ENCODE measurements at places on chromosomes 6 and 20.

DNA sequence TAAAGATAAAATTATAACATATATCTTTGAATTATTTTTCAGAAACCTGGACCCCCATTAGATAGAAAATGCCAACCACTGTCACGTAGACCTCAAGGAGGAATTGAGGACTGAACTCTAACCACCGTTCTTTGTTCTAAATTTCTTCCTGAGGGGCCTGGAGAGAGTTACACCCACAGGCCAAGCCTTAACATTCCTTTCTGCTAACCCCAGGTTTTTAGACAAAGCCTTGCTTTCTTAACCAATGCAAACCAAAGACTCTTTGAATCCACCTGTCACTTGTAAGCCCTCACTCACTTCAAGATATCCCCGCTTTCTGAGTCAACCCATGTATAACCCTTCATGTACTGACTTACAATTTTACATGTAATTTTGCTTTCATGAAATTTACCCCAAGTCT lies 41.0 kb downstream of the SNX14 start:
- no peak for DNase-seq

DNA sequence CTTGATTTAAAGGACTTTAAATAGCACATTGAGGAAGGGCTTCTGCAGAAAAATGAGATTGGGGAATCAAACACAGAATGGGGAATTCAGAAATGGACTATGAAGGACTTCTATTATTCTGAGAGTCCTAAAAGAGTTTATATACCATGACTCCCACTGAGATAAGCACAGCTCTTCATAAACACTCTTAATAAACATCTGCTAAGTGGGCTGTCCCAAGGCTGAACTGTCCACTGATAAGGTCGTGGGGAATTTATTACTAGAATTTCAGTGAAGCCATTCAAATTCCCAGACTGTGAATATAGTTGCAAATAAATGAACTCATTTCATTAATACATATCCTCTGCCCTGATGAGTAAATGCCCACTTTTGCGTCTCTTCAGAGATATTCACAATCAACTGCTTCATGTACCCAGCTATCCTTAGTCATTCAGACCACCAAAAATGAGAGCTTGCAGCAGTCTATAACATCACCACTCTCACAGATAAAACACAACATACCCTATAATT lies 468.2 kb upstream of the RUNX2 start:
- no peak for DNase-seq

DNA sequence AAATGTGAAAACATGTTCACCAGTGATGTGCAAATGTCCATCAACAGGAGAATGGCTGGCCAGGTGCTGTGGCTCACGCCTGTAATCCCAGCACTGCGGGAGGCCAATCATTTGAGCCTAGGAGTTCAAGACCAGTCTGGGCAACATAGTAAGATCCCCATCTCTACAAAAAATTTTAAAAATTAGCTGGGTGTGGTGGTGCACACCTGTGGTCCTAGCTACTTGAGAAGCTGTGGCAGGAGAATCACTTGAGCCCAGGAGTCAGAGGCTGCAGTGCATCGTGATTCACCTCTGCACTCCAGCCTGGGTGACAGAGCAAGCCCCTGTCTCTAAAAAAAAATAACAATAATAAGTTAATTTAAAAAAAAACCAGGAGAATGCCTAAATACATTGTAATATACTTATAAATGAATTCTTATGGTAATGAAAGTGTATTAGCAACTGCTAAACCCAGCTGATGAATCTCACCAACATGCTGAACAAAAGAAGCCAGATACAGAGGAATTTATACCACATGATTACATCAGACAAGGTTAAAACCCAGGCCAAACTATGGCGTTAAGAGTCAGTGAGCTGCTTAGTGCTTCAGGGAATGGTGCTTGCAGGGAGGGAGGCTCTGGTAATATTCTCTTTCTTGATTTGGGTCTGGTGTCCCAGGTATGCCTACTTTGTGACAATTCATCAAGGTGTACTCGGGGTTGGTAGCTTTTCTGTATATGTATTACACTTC lies 36.4 kb downstream of the RPP40 start:
- DNase-seq, result no peak

GRCh38 chr6:112936079-112936472 lies 588.9 kb downstream of the RFPL4B start:
- DNase-seq, result no peak

GRCh38 chr6:99305021-99305554 lies 44.4 kb downstream of the FAXC start:
- no peak for DNase-seq

GRCh38 chr20:51692806-51693400 lies 75.3 kb downstream of the ATP9A start:
- DNase-seq, result no peak

GRCh38 chr6:38085031-38085430 lies 265.5 kb downstream of the ZFAND3 start:
- DNase-seq, result no peak

- no peak for DNase-seq
These were observed 286.7 kb upstream of the SPTLC3 start for GRCh38 chr20:12722091-12722490.

DNA sequence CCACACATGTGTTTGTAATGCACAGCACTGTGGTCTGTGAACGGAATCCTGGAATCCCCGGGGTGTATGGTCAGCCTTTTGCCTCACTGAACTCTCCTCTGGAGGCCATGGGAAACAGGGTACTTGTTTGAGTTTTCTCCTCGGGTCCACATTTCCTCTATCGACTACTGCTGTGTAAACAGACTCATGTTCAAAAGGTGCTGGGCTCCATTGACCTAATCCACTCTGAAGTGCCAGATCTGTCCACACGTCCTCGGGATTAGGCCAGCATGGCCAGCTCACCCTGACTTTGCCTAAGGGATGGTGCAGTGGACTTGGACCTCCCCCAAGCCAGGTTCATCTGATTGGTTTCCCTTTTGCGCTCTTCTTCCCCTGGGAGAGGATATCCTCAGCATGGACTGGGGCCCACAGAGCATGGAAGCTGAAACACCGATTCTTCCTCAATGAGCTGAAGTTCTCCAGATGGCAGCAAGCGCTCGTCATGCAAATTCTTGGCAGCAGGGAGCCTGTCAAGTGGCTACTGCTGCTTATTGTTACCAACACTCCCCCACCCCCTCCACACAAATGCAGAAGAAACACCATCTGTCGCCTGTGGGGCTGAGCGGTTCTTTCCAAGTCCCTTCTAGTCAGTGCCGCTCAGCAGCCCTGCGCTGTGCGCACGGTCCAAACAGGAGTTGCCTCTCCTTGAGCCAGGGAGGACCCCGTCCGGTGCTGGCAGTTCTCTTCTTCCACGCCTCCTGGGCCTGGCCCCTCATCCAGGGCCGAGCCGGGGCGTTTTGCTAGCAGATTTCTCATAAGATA lies 292.6 kb upstream of the MARCKS start:
- DNase-seq, result no peak

DNA sequence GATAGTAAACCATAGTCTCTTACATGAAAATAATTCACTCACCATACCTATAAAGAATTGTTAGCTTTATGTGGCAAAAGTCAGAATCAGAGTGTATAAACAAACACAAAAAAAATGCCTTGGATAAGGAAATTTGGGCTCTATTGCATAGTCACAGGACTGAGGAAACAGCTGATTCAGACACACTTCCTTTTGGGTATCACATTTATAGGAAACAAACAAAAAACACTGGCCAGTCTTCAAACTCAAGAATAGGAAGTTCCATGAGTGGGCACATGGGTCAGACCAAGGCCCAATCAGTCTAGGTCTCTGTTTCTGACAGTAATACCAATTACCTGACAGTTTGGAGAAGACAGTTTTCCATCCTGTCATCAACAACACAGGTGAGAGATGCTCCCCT lies 8.0 kb downstream of the SLC18B1 start:
- DNase-seq, result no peak

DNA sequence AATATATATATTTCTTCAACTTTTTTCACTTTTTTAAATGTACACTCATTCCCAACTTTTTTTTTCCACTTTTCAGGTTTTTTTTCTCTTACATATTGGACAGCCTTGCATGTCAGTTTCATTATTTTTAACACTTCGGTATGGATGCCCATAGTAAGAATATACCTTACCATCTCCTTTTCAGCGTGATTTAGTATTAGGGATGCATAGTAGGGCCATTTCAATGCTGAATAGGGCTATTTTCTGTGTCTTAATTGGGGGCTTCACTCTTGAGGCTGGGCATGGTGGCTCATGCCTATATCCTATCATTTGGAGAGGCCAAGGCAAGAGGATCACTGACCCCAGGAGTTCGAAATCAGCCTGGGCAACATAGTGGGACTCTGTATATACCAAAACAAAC lies 6.7 kb downstream of the RNF114 start:
- no peak for DNase-seq

Measured in stimulated activated CD8-positive, alpha-beta memory T cell treated with anti-CD3 and anti-CD28 coated beads, Interleukin-7, amount 100 ng/mL, for 1 hour (primary cell).